ENCODE measurements at places on chromosomes 5 and 9.

- no peak for DNase-seq
Observed at GRCh38 chr5:44402084-44402483, 12.9 kb upstream of the FGF10 start.

DNA sequence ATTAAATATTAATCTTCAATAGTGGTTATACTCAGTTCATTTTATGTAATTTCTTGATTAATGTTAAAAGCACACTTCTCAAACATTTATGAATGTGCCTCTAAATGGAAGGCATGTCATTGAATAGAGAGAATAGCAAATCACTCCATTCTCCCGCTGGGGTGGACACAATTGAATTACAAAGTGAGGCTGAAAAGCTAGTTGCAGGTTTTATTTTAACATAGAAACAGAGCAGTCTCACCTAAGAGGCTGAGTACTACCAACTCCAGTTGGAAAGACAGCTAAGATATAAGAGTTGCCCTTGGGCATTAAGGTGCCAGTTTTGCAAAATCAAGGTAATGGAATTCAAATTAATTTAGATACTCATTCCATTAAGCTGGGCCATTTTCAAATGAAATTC is 147.2 kb downstream of the PCSK1 start:
- no peak for DNase-seq

DNA sequence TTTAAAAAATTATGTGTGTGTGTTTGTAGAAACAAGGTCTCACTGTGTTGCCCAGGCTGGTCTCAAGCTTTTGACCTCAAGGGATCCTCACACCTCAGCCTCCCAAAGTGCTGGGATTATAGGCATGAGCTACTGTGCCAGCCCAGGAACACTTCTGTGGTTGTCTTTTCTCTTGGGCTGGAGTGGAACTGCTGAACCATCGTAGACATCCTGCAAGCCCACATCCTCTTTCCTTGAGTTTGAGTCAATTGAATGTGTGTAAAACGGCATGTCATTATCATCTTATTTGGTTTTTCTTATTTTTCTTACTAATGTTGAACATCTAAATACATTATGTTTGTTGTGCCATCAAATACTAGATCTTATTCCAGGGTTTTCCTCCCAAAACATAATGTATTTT is 40.0 kb downstream of the EHMT1 start:
- no peak for DNase-seq

DNA sequence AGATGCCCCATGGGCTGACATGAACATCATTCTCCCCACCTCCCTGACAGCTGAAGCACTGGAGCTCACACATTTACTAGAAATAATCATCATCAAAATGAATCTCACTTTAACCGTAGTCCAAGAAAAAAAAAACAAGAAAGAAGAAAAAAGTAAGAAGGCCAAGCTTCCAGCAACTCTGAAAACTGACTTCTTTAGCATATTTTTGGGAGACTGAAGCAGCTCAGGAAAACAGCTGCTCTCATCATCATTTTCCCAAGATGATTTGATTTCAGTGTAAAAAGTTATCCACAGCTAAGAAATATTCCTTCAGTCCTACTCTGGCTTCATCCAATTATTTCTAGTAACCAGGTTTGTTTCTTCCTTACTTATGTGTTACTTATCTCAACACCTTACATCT is 91.7 kb downstream of the GLDC start:
- DNase-seq, result no peak

DNA sequence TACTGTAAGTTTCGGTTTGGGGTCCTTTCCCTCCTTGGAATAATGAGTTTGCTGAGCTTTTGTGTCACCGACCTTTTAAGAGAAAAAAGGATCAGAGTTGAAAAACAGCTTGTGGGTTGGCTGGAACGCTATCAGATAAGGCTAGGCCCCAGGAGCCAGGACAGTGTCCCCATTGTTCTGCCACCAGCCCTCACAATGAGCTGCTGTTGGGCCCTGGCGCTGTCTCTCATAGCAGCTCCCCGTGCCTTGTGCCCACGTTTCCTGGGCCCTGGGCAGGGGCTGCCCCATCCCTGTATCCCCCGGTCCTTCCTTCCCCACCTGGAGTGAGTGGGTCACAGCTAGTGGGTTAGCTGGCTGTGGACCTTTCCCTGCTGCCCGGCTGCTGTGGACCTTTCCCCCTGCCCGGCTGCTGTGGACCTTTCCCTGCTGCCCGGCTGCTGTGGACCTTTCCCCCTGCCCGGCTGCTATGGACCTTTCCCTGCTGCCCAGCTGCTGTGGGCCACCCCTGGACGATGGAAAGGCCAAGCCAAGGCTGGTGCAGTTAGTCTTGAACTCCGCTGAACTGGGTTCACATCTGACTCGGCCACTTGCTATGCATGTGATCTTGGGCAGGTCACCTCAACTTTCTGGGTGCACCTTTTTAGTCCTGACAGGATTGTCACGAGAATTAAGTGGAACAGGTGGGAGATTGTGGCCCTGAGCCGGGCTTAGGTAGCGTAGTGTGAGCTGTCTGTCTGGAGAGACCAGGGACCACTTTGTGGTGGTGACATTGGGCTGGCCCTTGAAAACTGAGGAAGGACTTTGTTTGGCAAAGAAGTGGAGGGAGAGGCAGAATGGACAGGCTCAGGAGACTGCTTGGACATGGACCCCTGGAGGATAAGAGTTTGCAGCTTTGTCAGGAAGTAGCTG is 99.5 kb downstream of the DAB2IP start:
- no peak for DNase-seq

GRCh38 chr5:149680810-149681221 is 49.3 kb upstream of the PPARGC1B start:
- no peak for DNase-seq

DNA sequence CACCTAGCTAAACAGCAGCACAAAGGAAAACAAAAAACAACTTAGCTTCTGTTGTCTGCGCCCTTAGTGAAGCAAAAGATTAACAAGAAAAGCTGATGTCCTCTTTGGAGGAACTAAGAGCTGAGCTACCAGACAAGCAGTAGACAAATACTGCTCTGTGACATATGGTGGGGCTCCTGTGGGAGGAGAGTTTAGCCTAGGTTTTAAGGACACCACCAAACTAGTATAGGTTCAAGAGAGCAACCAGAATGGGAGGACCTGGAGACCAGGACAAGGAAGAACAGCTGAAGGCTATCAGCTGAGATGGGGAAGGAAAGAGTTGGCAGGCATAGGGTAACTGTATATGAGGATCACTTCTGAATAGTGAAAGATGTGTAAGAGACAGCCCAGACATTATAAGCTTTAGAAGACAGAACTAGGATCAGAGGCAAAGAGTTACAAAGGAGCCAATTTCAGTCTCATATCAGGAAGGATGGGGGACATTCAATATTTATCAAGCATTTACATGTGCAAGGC is 27.2 kb downstream of the FBXW2 start:
- DNase-seq, result no peak

GRCh38 chr9:126720036-126720435 is 84.8 kb upstream of the ZBTB43 start:
- no peak for DNase-seq

Measured in endothelial cell of umbilical vein (primary cell).